ENCODE measurements at places on chromosomes 13 and 19.

- DNase-seq: no peak
Measured at GRCh38 chr13:96851856-96852445, 142.3 kb downstream of the OXGR1 start.

- no peak for DNase-seq
Measured at GRCh38 chr13:110643324-110643723, 28.0 kb downstream of the NAXD start.

GRCh38 chr19:5145521-5146511 is 176.9 kb downstream of the KDM4B start:
- no peak for DNase-seq

DNA sequence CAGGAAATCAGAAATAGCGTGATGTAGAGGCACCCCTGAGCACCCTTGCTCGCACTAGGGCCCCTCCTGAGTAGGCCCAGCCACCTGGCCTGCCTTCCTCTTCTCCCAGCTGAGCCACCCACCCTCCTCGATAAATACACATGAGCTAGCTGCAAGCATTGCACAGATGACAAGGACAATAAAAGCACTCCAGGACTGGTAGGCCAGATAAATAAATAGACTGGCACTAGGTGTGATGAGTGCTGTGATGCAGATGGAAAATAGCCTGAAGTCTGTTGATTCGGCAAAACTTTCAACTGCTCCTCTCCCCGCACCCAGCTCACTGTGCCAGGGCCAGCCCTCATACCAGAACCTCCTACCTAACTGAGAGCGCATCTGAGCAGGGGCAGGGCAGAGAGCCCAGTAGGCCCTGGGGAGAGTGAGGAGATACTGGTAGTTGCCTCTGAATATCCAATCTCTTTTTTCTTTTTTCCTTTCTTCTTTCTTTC is 54.5 kb upstream of the GPI start:
- DNase-seq: no peak

DNA sequence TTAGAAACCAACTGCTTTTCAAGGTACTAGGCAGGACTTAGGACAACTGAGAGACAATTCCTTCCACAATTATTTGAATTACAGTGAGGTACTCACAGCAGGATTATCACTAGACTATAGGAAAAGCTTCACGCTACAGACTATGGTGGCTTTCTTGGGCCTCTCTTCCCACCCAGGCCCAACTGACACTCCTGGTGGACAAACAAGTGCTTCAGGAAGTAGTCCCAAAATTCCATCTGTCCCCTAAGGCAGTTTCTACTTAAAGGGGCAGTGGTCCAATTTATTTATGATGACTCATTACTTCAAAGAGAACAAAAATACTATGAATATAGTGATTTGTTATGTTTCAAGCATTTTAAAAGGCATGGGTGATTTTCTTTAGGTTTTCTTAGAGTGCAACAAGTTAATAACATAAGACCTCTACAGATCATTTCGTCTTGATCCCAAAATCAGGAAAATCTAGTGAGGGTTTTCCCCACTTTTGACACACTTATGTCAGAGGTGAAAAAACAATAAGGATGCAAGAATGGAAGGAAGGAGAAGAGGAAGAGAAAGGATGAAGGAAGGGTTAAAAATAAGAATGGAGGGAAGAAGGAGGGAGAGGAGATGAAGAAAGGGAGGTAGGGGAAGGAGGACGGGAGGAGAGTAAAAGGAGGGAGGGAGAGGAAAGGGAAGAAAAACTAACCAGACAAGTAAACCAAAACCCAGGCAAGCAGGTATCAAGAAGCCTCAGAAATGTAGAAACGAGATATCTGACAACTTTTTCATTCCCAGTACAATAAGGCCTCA is 100.7 kb downstream of the SERP2 start:
- DNase-seq: no peak

DNA sequence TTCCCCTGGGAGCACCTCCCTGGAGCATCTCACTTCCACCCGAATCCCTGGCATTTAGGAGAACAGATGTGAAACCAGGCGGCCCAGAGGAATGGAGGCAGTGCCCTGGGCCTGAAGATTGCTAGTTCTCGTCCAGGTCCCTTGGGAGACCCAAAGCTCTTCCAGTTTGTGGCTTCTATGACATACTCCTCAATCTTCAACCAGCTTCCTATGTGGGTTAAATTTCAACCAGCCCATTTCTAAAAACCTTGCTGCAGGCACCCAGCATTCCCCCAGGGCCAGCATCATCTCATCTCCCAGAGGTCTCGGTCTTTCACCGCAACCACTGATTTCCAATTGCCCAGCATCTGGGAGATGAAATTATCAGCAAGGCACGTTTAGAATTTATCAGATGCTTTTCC is 46.0 kb upstream of the STK24 start:
- DNase-seq: no peak

DNA sequence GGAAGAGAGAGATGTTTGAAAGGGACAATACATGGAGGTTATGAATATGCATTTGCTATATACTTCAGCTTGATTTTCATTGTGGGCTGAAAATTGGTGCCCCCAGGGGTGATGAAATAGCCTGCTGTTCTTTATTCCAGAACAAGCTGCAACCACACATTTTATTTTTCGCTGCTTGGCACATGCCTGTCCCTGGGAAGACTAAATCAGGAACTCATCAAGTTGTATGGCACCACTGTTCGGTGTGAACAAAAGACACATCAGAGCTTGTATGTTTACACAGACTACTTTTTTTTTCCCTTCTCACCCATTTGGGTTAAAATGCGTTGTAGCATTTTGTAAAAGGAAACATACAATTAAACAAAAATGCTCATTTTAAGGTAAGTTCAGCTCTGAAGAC is 230.7 kb downstream of the NALCN start:
- DNase-seq: no peak

DNA sequence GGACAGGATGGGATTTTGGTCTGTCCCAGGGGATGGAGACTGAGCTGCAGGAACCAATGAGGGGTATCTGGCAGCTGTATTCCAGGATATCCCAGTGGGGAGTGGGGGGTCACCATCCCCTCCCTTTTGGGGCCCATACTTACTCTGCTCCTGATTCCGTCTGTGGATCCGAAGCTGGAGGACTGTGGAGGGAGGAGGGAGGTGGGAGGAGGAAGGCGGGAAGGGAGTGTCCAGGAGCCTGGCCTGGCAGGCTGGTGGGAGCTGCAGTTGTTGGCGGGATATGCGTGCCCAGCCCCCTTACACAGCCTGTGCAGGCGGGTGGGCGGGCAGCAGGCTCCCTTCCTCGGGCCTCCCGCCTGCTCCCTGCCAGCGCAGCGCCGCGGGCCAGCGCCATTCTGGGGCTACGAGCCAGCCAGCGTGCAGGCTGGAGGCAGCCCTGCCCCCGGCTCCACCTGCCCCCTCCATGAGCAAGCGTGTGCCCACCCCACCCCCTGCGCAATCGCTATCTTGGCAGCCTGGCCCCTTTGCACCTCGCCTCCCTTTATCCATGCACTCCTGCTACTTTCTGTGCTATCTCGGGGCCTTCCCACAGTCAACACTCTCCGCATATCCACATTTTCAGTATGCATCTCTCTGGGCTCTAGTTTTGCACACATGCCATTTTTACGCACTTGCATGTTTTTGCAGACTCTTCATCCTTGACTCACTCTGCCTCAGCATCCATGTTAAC is 2.8 kb downstream of the MAMSTR start:
- no peak for DNase-seq

- DNase-seq: peak; percentile 52
Measured at GRCh38 chr19:1251330-1252220, 3.2 kb downstream of the MIDN start.

GRCh38 chr19:39432677-39433025 is 3.1 kb downstream of the RPS16 start:
- DNase-seq: no peak

GRCh38 chr19:10805758-10806247 is 30.2 kb downstream of the TMED1 start:
- no peak for DNase-seq

DNA sequence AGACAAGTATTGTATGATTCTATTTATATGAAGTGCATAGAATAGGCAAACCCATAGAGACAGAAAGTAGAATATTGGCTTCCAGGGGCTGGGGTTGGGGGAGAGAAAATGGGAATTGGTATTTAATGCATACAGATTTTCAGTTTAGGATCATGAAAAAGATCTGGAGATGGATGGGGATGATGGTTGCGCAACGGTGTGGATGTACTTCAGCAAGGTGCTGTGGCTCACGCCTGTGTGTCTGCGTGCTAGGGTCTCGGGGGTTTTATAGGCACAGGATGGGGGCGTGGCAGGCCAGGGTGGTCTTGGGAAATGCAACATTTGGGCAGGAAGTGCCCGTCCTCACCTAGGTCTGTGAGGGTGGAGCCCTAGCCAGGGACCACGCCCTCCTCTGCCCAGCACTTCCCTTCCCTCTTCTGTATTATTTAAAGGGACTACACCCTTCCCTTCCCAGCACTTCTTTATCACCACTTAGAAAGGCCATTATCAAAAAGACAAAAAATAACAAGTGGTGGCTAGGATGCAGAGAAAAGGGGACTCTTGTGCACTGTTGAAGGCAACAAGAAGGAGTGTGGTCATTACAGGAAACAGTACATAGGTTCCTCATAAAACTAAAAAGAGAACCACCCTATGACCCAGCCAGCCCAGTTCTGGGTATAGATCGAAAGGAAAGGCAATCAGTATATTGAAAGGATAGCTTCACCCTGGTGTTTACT is 29.0 kb downstream of the LILRB4 start:
- no peak for DNase-seq

GRCh38 chr19:45141203-45141900 is 19.4 kb downstream of the NKPD1 start:
- no peak for DNase-seq

DNA sequence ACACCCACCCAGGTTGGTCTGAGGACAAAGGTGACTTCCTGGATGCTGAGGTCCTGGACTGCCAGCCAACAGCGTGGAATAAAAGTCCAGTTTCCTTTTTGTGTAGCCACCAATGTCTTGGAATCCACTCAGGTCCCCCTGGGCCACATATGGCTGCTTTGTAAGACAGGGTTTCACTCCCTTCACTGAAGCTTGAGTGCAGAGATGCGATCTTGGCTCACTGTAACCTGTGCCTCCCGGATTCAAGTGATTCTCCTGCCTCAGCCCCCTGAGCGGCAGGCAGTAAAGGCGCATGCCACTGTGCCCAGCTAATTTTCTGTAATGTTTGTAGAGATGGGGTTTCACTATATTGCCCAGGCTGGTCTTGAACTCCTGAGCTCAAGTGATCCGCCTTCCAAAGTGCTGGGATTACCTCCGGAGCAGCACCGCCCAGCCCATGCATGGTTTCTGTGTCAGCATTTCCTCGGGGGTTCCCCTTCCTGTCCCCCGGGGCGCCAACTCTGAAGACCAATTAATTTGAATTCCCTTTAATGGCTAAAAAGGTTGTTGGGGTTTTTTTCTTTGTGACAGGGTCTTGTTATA is 17.5 kb downstream of the KANK2 start:
- DNase-seq: no peak

DNA sequence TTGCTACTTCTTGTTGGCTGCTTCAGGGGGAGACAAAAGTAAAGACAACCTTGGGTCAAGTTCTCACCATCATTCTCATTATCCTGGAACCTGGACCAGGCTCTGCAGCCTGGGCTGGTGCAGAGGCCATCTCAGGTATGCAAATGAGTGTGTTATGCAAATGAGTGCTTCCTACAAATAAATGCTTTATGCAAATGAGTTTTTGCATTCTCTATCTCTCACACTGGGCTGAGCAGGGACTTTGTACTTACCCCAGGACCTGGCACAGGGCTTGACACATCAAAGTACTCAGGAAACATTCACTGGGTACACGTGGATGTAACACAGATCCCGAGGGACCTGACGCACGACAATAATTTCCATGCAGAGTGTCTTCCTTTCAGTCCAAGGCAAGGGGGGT is 103.0 kb downstream of the DNAJC15 start:
- DNase-seq: no peak

GRCh38 chr19:6527893-6528543 is 2.8 kb upstream of the TNFSF9 start:
- no peak for DNase-seq

DNA sequence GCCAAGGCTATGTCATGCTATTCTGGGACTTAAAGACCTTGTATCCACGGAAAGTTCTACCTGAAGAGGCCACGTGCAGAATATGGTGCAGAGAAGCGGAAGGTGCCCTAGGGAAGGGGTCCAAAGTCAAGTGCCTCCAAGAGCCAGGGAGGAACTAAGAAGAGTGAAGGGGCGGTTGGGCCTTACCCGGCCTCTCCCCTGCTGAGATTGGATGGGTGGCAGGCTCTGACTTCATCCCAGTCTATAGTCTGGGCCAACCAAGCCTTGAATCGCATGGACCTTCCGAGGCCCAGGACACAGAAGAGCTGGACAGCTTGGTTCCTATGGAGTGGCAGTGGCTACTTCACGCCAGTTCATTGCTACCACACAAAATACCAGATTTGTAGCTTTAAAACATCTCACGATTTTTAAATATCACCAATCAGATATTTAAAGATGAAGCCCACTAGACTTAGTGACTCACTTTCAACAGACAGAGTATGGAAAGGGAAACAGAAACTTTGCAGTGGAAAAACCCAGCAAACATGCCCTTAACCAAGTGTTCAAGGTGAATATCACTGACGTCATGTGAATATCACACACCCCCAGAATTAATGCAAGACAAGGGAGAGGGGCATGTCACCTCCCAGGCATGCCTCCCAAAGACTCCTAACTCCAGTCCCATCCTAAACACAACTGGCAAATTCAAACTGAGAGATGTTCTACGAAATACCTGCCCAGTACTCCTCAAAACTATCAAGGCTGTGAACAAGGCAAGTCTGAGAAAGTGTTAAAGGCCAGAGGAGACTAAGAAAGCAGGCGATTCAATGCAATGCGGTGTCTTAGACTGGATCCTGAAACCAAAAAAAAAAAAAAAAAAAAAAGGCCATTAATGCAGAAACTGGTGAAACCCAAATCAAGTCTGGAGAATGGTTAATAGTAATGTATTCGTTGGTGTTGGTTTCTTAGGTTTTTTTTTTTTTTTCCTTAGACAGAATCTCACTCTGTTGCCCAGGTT is 10.2 kb downstream of the C19orf12 start:
- DNase-seq: no peak

DNA sequence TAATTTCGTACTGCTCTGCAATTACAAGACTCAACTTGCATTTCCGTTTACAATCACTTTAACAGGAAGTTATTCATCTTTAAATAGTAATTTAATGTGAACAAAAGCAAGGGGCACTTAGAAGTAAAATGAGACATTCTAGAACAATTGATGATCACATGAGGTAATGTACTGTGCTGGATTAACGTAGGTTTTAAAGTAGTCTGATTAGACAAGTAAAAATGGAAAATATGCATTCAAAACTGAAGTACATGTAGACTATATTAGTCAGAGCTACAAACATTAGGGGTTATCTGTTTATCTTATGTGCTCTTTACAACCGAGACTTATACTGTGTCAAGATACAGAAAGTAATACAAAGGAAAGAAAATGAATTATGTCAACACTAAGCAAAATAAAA is 1528.0 kb downstream of the SLITRK5 start:
- no peak for DNase-seq

- DNase-seq: no peak
Measured at GRCh38 chr13:34678154-34678553, 263.9 kb upstream of the NBEA start.
